Fibroblast of pulmonary artery (primary cell): ENCODE measurements at places on chromosomes 3 and 15.

GRCh38 chr3:36911990-36912804, 32.7 kb downstream of the TRANK1 start:
- peak; percentile 87 for DNase-seq

- DNase-seq: no peak
Measured at GRCh38 chr15:84143753-84144314, 91.7 kb upstream of the GOLGA6L4 start.

DNA sequence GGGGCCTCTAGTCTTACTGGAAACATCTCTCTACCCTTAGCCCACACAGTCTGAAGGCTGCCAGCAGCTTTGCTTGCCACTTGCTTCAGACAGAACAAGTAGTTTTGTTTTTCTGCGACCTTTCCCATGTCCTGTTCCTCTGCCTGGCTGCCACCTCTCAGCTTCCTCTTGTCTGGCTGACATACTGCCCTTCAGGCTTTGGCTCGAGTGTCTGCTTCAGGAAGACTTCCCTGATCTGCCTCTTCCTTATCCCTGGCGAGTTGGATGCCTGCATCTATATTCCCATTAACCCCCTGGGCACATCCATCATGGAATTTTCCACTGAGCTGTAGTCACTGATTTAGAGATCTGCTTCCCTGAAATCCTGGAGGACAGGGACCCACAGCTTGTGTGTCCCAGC, 25.1 kb upstream of the CPNE9 start:
- DNase-seq: no peak

DNA sequence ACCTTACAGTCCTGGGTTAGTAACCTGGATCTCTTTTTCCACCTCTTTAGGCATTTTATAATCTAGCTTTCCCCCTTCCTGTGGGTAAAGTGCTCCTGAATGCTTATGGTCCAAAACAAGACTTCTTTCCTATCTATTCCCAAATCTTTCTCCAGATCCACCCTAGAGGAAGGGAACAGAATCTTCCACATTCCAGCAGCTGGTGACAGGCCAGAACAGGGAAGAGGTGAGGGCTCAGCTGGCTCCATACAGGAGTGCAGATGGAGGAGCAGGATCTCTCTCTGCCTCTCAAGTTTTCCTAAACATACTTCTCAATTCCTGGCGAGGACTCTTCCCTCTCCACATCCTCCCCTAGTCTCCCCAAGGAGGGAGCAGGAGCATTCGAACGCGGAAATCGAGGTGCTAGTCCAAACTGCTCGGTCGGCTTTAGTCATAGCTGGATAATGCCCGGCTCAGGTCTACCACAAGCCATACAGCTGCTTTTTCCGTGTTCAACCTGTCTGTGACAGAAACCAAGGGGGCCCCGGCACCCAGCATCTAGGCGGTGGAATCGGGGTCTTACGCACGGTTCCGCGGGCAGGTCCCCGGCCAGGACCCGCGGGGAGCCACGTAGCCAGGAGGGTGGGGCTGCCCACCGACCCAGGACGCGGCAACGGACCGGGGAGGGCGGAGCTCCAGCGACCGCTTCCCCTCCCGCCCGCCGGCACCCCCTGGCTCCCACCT, 4.0 kb downstream of the RASSF1 start:
- DNase-seq: no peak

DNA sequence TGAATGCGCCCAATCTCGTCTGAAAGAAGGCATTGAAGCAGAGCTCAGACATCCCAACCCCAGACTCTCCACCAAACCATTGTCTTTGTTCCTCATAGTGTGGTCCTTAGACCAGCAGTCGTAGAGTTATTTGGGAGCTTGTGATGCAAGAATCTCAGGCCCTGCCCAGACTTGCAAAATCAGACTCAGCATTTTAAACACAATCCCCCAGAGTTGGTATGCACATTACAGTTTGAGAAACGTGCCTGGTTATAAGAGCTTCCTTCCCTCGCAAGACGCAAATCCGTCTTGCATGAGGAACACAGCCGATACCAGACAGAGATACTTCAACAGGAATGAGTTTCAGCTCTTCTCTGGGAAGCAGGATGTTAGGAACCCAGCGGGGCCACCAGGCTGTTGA, 38.9 kb upstream of the IREB2 start:
- DNase-seq: no peak

- peak; percentile 69 for DNase-seq
Measured at GRCh38 chr3:158700559-158700958, 28.1 kb upstream of the LXN start.
